ENCODE measurements at places on chromosomes 11 and 22.
A peak's percentile ranks its signal among the peaks of the same experiment; 100 is the strongest.

- DNase-seq: no peak
Measured at GRCh38 chr11:118216621-118217481, 8.0 kb downstream of the JAML start.

DNA sequence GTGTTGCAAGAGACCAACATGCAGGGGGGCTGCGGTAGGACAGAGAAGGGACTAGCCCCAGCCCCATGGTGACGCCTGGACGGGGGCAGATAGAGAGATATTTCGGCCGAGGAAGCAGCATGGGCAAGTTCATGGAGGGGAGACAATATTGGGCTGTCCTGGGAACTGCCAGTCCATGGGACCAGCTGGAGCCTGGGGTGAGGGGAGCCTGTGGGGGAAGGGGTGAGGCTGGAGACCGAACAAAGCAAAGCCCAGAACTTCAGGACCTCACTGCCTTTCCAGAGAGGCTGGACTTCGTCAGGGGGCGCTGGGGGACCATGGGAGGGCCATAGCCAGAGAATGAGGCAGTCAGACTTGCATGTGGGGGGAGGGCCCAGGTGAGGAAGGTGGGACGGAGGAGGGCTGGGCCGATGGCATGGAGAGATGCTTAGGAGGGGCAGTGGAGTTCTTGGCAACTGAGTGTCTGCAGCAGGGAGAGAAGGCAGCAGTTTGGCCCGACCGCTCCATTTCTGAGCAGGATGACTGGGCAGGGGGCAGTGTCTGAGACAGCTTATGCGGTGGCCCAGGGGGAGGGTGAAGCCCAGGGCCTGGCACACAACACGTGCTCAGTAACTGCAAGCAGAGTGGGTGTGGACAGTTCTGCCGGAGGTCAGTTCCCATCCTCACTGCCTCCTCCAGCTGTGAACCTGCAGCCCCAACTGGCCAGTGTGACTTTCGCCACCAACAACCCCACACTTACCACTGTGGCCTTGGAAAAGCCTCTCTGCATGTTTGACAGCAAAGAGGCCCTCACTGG is 712 bp downstream of the UPK3A start:
- no peak for DNase-seq

- no peak for DNase-seq
Measured at GRCh38 chr11:44623341-44623730, 57.9 kb downstream of the CD82 start.

DNA sequence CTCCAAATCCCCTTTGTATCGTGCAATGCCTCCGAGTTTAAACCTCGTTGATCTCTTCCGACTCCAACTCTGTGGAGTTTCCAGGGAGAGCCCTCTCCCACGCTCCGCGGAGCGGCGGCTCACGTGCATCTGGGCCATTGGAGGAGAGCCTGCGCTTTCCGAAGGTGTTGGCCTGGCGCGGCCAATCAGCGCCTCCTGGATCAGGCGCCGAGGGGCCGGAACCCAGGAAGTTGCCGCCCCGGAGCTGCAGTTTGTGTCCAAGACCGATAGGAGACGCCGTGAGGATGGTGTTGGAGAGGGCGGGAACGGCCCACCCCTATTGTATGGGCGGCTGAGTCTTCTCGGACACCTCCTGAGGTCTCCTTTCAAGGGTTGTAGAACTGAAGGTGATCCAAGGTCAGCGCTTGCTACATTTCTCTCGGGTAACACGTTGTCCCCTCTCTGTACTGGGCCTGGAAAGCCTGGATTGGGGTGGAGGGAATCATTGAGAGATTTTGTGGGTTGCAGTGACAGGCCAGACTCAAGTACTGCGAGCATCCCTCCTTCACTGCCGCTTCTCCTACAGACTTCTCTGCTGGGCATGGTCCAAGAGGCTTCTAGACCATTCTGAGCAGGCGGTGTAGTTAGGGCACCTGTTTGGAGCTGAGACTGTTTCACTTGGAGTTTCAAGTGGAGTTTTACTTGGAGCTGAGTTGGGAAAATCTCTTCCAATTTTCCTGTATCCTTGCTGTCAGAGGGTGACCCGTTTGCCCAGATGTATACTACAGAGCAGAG is 1.7 kb downstream of the ADAMTS15 start:
- DNase-seq: no peak

- no peak for DNase-seq
Measured at GRCh38 chr11:85316967-85317366, 310.2 kb downstream of the DLG2 start.

GRCh38 chr11:32006799-32007388 is 84.0 kb upstream of the RCN1 start:
- DNase-seq: no peak

DNA sequence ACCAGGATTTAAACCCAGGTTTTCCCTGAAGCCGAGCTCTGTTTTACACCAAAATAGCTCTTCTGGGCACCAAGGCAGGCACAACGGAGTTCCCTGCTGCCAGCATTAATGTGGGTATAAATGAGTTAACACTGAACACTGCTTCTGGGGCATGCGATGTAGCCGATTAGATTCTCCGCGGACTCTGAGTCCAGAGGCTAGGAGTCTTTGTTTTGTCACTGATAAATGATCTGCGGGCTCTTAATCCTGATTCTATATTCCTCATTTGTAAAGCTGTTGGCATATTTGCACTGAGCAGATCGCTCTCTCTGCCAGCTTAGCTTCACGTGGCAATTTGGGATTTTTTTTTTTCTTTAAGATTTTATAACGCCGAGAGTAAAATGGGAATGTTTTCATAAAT is 16.8 kb upstream of the LDLRAD3 start:
- no peak for DNase-seq

GRCh38 chr11:62771144-62772021 is at the start of gene TAF6L:
TSS of gene TAF6L (plus strand) at chr11:62771396. CDS start at chr11:62775784, 4,388 bp downstream.
- peak; percentile 95 for DNase-seq

DNA sequence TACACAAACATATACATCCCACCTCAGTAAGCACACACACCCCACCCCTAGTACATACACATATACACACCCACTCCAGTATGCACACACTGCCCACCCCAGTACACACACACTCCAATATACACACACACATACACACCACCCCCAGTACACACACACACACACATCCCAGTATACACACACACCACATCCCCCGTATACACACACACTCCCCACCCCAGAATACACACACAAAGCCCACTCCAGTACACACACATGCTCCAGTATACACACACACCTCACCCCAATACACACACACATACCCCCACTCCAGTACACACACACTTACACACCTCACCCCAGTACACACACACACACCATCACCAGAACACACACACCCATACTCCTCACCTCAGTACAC is 7.4 kb downstream of the TECTA start:
- no peak for DNase-seq

- no peak for DNase-seq
Measured at GRCh38 chr22:49929994-49930575, 11.7 kb downstream of the CRELD2 start.

- no peak for DNase-seq
Measured at GRCh38 chr11:34148504-34149165, 43.2 kb downstream of the NAT10 start.

DNA sequence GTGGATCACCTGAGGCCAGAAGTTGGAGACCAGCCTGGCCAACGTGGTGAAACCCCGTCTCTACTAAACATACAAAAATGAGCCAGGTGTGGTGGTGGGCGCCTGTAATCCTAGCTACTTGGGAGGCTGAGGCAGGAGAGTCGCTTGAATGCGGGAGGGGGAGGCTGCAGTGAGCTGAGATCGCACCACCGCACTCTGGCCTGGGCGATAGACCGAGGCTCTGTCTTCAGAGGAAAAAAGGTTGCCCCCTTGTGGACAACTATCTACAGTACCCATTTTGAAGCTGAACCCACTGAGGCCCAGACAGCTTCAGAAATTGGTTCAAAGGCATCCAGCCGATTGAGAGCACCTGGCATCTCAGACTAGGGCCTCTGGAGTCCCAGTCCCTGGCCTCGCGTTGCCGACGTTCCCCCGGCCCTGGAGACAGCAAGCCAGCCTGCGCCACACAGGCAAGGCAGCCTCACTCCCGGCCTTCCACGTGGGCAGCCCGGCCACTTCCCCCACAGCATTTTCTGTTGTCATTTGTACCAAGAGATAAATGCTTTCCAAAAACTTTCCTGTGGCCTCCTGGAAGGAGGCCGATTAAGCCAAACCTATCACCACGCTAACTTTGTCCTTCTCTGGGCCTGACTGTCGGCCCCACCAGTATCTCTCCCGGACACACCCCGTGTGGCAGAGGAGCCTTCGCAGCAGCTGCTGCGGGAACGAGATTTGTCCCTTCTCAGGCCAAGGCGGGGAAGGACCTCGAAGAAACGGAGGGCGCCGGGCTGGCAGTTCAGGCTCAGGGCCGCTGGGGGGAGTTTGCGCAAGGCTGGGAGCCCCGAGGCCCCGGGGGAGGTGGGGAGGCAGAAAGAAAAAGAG is 82.8 kb downstream of the FLI1 start:
- DNase-seq: peak; percentile 35

DNA sequence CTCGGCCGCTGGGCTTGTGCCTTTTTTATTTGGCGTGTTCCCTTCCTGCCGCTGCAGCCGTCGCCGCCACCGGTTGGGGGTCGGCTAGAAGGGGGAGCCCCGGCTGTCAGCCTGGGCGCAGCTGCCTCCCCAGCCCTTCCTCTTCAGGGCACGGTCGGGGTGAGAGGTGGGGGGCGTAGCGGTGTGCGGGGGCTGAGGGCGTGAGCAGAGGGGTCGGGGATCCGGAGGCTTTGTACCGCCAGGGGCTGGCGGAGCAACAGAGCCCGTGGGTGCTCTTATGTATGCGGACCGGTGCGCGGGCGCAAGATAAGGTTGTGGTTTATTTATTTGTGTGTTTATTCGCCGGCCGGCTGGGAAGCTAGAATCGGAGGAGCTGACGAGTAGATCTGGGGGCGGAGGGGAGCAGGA is 477 bp downstream of the ZBTB16 start:
- DNase-seq: no peak

GRCh38 chr22:38834991-38835390 is 8.8 kb downstream of the NPTXR start:
- no peak for DNase-seq

DNA sequence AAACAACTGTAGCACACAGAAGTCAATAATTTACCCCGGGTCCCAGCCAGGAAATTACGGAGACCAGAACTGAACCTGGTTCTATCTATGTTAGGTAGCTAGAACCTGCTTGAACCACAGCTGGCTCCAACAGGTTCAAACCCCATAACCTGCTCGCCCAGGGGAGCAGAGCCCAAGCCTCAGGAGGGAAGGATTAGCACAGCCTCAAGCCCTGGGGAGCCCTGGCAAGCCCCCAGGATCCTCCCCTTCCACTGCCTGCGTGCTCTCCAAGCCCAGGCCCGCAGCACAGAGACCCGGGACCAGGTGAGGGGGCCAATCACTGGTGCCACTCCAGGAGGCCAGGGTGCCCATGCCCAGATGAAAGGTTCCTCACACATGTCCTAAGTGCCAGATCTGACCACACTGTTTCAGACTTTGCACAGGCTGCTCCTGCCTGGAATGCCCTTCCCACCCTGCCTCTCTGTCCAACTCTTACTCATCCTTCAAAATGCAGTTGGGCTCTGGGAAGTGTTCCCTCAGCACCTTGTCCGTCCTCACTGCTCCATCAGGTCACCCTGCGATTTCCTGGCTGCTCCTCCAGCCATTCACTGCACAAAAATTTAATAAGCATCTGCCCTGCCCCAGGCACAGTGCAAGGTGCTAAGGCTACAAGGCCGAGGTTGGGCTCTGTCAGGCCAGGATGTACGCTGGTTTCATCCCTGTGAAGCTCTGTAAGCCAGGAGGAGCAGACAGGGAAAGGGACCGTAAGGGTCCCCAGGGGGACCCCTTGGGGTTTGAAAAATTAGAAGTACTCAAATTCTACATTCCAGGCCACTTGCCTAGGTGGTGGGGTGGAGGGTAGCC is 32.2 kb downstream of the ARRB1 start:
- DNase-seq: no peak

DNA sequence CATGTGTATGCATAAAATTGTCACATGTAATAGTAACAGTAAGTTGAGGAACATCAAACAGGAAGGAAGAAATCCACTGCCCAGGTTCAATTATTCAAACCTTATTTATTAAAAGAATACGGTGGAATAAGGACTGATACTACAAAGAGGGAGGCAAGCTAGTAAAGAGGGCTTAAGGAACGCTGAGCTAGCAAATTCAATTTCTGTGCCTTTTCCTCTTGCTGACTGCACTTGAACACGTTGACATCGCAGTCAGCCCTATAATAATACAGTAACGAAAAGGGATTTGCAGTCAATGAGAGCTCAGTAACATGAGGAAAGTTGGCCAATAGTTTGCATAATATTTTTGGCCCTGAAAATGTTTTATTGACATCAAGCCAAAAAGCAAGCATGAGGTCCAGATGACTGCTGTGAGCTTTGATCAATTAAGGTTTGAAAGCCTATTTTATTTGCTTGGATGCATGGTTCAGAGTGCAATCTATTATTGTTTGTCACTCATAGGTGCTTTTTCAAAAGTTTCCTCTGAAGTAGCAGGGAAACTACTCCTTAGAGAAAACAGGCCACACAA is 861.8 kb downstream of the LRRC4C start:
- DNase-seq: no peak

DNA sequence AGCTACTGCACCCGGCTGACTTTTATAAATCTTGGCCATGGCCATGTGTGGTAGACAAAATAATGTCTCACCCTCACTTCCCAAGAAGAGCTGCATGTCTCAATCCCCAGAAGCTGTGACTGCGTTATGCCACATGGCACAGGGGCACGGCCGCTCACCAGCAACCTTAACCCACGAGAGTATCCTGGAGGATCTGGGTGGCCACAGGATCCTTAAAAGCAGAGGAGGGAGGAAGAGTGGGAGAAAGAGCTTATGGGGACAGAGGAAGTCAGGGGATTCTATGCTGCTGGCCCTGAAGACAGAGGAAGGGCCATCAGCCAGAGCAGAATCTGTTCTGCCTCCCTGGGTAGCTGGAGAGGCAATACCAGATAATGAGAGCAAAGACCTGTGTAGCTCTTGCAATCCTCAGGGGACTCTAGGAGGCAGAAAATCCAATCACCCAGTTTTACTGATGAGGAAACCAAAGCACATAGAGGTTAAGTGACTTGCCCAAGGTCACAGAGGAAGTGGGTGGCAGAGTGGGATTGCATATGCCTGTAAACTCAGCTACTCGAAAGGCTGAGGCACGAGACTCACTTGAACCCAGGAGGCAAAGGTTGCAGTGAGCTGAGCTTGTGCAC is 55.3 kb downstream of the CELSR1 start:
- peak; percentile 26 for DNase-seq

- no peak for DNase-seq
Measured at GRCh38 chr11:40337118-40337517, 1122.3 kb downstream of the LRRC4C start.

DNA sequence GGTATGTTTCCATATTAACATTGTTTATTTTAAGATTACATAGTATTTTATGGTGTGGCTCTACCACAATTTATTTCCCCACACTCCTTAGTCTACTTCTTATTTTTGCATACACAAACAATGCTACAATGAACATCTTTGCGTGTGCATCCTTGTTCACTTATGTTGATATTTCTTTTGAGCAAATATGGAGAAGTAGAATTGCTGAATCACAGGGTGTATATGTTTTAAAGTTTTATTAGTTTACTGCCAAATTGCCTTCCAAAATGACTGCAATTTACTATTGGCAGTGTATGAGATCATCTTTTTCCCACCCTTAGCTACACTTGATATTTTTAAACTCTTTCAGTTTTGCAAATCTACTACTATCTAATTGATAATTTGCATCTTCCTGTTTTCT is 38.7 kb upstream of the FAR1 start:
- no peak for DNase-seq

- no peak for DNase-seq
Measured at GRCh38 chr22:43330178-43331068, 12.7 kb downstream of the SCUBE1 start.

- no peak for DNase-seq
Measured at GRCh38 chr22:32874385-32874784, 72.9 kb downstream of the TIMP3 start.
